ENCODE measurements at places on chromosomes 12 and 14.

DNA sequence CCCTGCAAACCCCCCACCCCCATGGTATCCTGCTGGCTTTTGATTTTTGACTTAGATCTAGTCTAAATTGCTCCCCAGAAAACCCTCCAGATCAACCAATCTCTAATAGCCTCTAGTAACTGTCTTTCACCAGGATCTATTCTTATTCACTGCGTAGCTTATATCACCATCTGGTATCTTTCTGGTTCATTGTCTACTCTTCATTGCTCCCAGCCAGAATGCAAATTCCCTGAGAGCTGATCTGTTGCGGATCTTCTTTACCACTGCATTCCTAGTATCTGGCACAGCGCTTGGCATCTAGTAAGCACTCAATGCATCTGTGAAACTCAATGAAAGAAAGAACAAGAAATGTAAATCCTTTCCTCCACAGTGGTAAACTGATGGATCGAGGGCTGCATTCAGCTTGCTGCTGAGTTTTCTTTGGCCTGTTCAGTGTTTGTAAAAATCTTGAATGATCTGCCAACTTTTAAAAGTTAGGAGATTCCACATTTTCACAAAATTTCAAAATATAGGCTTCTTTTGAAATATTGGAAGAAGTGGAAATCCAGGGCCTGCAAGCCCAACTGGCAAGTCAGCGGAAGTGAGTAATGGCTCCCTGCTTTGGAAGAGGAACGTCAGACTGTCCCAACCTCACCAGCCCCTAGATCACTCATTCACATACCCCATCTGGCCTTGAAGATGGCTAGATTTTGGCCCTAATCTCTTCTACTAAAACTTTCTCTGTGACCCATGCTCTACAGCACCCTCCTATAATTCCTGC lies 274.2 kb downstream of the SSPN start:
- no peak for DNase-seq

DNA sequence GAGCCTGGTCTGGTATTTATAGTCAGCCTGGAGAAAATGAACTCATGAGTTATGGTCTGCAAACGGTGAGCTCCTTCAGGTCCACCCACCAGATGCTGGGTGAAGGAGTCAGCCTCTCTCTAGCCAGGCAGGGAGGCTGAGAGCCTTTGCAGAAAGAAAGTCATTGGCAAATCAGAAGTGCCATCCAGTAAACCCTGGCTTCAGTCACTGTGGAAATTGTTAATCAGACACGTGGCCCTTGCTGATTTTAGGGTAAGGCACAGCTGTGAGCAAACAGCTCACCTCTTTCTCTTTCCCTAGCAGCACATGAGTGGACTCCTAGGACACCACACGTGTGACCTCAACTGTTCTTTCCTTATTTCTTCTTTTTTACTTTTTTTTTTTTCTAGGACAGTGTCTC lies 44.9 kb downstream of the CHST11 start:
- DNase-seq: no peak

- DNase-seq: no peak
These were observed 15.8 kb downstream of the CD9 start for GRCh38 chr12:6215932-6216494.

DNA sequence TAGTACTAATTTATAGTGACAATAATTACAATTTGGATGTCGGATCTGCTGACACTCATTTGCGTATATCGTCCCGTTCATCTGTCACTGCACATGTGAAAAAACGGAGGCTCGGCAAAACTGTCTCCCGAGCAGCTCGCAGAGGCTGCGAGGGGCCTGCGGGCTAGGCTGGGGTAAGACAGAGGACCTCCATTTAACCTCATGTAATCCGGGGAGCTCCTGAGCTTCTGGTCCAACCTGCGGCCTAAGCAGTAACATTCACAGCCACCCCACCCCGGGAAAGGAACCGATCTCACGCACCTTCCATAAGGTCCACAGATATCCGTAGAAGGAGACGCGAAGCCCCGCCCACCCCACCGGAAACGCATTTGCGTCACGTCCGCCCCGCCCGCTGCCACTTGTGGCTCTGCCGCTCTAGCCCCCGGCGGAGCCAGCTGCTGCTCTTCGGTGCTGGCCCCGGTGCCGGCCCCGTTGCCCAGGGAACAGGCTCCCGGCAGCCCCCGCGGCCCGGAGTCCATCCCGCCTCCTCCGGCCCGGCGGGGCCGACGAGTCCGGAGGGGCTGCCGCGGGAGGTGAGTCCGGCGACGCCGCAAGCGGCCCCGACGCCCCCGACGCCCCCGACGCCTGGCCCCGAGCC lies at the start of the genes CINP and TECPR2:
Gene CINP (minus strand): TSS at position 346 of the 637 bp plus-strand sequence. CDS start 39 bp downstream, at position 307.
Gene TECPR2 (plus strand): TSS at position 397 of the 637 bp plus-strand sequence. CDS start 13,781 bp downstream, outside the sequence.
- DNase-seq: peak; percentile 89

DNA sequence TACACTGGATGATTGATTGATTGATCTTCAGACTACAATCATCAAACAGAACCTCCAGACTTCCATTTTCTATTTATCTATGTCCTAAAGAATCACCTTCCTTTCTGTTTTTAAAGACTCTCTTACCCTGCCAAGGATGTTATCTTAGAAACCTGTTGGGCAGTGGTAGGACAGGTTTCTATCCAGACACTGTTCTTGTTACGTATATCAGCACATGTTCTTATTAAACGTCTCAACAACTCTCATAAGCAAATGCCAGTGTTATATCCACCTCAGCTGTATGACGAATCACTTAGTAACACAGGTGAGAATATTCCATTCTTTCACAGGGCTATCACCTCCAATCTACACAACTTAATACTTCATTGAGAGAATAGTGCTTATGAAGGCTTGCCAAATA lies 40.2 kb upstream of the RPL10L start:
- DNase-seq: no peak

GRCh38 chr12:113766131-113766878 lies 199.8 kb downstream of the RBM19 start:
- no peak for DNase-seq

GRCh38 chr12:78600541-78600940 lies 264.0 kb upstream of the SYT1 start:
- no peak for DNase-seq

DNA sequence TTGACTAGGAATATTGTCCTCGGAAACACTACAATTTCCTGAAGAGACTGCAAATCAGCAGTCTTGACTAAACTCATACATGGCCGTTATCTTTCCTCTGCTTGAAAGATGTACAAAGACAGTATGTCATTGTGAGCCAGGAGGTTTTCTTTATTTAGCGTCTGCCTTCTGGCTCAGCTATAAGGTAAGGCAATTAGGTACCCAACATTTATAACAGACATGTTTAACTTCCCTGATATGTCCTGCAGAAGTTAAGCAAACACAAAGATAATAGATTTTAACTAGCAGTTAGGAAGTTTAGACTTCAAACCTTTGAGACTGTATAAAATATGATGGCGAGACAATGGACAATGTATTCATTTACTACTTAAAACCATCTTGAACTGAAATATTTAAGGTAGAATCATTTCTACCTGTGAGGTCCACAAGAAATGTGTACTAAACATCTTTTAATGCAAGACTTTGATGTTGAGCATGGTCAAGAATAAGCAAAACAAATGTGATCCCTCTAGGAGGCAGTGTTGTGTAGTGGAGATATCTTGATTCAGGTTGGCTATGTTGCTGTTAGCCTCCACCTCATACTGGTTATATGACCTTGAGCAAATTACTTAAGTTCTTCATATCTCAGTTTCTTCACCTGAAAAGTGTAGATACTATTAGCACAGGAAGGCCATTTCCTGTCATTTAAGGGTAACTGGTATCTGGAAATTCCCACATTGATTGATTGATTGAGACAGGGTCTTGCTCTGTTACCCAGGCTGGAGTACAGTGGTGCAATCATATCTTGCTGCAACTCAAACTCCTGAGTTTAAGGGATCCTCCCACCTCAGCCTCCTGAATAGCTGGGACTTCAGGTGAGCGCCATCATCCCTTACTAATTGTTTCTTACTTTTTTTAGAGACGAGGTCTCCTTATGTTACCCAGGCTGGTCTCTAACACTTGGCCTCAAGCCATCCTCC lies 96.3 kb upstream of the EEA1 start:
- DNase-seq: no peak

DNA sequence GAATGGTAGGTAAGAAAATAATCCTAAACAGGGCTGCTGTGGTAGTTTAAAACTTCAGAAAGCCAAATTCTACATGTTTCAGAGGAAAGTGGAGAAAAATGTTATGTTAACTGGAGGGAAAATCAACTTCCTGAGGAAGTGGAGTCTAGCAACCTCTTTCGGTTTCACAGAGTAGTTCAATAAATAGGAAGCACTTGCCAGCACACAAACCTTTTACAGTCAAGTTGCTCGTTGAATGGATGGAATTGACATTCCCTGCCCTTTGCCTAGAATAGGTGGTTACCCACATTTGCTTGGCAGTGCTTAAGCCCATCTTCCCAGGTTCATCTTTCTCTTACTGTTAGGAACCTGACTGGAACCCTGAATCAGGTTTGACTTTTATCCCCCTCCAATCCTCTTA lies 15.9 kb downstream of the ANKRD13A start:
- DNase-seq: no peak

GRCh38 chr12:23830210-23830609 lies 119.3 kb downstream of the SOX5 start:
- DNase-seq: no peak
